Effector CD4-positive, alpha-beta T cell (primary cell): ENCODE measurements at places on chromosomes 3 and 15.

DNA sequence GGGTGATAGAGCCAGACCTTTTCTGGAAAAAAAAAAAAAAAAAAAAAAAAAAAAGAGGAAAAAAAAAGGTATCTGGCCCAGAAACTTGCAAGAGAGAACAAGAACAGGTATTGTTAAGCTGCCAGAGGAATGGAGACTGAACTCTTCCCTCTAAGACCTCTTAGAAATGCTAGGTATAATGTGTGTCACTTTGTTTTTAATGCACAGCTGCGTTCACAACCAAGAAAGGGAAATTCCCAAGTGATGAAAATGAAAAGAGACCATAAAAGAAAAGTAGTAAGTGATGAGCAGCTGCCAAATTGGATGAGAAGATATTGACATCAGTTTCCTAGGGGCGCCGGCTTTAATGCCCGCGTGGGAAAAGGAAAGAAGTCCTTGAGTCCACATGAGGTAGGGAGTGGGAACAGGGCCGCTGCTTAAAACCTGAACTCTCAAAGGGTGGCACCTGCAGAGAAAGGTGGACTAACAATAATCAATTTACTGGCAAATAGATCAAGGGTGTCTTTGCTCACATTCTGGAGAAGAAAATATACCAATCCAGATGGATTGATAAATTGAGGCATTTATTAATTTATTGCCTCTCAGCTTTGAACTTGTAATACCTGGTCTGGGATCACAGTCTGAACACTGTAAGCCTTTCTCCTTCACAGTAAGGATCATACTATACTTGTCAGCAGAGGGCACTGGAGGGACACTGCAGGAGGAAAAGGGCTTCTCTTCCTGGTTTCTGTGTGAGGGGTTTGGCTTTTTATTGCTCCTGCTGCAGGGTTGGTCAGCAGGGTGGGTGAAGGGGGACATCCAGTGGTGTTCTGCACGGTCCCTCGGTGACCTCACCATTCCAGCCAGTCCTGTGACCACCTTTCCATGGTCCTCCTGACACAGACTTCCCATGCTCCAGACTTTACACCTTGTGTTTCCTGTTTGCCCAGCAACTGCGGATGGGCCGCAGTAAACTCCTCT is 131.6 kb downstream of the AQP9 start:
- no peak for DNase-seq

DNA sequence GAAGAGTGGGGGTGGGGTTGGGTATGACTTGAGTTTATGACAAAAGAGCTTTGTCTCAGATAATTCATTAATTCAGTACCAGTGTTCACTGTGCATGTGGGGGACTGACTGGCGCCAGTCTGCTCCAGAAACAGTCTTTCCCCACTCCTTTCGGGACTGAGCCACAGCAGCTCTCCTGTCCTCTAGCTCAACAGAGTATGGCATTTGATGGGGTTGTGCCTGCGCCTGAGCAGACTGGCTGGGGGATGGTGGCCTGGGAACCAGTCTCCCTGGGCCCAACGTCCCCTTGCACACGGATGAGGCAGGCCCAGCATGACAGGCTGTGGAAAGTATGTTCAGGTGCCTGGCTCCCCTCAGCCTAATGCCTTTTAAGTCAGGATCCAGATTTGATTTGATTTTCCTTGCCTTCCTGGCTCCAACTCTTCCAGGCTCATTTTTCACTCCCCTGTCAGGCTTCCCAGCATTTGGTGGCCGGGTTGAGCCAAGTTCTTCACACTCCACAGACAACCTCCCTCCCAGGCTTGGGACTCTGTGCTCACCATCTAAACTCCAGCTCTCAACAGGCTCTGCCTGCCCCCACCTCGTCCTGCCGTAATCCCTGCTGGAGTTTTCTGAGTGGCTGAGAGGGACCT is 105.0 kb downstream of the MYLK start:
- no peak for DNase-seq

DNA sequence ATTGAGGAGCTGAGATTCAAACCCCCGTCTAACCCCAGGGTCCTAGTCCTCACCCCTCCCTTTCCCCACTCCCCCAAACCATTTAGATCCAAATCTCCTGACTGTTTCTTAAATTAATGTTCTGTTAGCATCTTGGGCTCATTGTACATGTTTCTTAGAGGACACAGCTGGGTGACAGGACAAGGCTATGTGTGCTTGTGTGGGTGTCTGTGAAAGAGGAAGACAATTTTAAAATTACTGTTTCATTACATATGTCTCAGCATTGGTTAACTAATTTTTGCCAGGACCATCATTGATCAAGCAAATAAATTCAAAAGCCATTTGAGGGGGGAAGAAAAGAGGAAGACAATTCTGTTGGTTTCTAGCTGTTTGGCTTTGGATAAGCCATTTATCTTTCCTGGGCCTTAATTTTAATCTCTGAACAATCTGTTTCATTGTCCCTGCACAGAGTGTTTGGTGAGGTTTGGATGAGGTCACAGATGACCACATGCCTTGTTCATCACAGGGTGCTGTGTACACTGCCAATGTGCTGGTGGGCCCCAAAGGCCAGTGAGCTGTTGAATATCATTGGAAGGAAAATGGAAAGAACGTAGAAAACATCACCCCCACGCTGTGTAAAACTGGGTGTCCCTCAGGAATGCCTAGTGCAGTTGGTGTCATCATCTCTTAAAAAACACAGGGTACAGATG is 51.9 kb downstream of the RPLP1 start:
- no peak for DNase-seq

DNA sequence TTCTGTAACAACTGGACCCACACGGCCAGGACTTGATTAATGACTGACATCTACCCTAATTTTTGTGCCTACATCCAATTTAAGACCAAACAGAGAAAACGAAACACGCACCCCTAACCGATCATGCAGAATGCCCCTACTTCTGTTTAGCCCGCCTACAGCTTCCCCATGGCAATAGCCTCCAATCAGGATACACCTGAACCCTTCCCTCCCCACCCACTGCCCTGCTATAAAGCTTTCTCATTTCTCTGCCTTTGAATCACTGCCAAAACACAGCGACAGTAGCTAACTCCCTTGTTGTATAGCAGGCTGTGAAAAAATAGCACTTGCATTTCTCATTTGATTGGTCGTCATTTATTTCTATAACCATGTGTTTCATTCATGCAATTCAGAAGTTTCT is 45.2 kb upstream of the DPPA4 start:
- no peak for DNase-seq
